Stimulated activated CD4-positive, alpha-beta T cell treated with anti-CD3 and anti-CD28 coated beads, TNF-alpha, amount 100 ng/mL, for 1 hour (primary cell): ENCODE measurements at places on chromosomes 2 and 18.

- DNase-seq = no peak
Measured at GRCh38 chr2:41720331-41721251, 327.2 kb upstream of the PKDCC start.

DNA sequence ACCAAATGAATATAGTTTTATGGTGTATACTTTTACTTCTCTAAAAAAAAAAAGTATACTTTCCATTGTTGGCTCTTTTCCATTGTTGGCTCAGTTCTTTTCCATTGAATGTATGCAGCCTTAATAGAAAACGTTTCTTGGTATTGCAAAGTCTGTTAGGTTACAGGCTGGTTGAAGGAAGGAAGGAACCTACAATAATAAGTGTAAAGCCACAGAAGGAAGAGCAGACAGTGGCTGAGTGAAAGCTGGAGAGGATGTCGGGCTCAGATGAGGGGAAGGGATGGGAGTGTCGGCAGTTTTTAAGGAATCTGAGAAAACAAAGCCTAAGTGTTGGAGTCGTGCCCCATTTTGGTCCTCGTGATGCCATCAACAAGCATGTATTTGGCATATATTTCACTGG, 6.8 kb downstream of the COPS8 start:
- no peak for DNase-seq

DNA sequence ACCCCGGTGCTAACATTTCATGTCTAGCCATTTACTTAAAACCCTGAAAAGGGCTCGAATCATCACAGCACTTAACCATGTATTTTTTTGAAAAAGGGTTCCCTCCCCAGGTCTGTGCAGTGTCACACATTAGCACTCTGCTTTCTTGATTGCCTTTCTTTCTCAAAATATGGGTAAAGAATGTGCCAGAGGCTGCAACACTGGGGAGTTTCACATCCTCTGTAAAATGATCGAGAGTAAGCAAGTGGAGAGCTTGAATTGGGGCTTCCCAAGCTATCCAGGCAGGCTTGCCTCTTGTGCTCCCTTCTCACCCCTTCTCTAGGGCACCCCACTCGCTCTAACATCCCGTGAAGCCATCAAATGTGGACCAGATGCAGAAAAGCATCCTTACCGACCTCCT, 177.0 kb upstream of the CCDC68 start:
- DNase-seq = no peak

- no peak for DNase-seq
Measured at GRCh38 chr18:9735238-9735637, 27.1 kb downstream of the RAB31 start.

DNA sequence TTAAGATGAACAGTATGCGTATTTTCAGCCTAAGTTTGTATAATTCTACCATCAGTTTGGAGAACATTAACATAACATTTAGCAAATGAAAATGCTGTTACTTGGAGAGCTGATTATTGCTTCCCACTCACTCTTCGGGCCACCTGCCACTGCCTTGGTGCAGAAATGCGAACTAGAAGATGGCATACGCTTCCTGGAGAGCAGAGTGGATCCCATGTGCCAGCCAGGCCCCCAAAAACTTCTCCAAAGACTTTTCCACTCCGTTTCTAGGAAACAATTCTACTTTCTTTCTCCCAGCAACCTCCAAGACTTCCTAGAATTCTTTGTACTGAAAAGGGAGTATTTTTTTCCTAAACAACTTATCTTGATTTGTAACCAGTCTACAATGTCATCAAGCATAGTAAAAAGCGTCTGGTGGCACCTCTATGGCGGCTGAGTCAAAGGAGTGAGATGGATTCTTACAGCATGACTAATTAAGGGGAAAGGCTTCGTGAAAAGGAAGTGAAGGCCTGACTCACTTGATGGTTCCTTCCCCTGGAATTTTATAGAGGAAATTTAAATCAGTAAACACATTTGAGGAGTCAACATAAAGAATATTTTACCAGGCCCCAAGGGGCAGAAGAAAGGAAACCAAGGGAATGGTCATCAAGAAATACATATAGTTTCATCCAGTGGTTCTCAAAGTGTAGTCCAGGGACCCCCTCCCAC, 36.6 kb downstream of the FEZ2 start:
- DNase-seq = no peak

- no peak for DNase-seq
Measured at GRCh38 chr2:39837856-39838453, 58.9 kb upstream of the THUMPD2 start.

GRCh38 chr2:32697156-32697555, 69.3 kb downstream of the TTC27 start:
- no peak for DNase-seq

DNA sequence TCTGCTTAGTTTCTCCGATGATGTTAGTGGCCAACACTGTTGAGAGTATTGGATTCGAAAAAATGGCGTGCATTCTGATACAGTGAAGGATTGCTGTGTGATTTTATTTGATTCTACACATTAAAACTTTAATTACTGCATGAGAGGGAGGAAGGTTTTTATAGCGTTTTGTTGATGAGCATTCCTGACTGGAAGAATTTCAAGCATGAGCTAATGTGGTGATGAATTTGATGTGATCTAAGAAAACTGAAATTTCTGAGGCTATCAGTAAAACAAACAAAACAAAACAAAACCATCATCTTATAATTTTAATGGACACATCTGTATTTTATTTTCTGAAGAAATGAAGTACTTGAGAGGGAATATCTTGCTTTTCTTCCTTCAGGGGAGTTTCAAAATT, 59.6 kb downstream of the ITGB6 start:
- no peak for DNase-seq

- DNase-seq = no peak
Measured at GRCh38 chr2:127182626-127183458, 37.3 kb downstream of the CYP27C1 start.

- DNase-seq = no peak
Measured at GRCh38 chr18:31695989-31696388, 11.6 kb upstream of the B4GALT6 start.

GRCh38 chr2:60499651-60500265, 53.7 kb downstream of the BCL11A start:
- DNase-seq = no peak

- DNase-seq = no peak
Measured at GRCh38 chr2:236887531-236887930, 198.2 kb upstream of the COPS8 start.

GRCh38 chr2:69741229-69741574, 732 bp upstream of the ANXA4 start:
- no peak for DNase-seq

GRCh38 chr2:43059183-43059897, 167.1 kb downstream of the ZFP36L2 start:
- peak; percentile 17 for DNase-seq

- DNase-seq = no peak
Measured at GRCh38 chr2:209564816-209565215, 141.0 kb downstream of the MAP2 start.

DNA sequence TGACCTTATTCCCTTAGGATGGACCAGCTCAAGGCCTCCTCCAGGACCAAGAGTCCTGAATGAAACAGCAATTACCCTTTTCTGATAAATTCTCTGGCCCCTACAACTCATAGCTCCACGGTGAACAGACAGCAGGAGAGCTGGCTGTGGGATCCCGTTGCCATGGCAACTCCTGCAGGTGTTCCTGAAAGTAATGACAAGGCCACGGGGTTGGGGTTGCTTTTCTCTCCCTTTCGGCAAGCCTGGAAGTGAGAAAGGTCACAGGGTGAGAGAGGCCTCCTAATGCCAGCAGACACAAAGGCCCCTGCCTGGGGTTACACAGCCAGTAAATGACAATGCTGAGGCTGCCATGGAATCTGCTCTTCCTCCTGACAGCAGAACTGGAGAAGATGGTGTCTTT, 403.0 kb downstream of the NBAS start:
- DNase-seq = no peak

DNA sequence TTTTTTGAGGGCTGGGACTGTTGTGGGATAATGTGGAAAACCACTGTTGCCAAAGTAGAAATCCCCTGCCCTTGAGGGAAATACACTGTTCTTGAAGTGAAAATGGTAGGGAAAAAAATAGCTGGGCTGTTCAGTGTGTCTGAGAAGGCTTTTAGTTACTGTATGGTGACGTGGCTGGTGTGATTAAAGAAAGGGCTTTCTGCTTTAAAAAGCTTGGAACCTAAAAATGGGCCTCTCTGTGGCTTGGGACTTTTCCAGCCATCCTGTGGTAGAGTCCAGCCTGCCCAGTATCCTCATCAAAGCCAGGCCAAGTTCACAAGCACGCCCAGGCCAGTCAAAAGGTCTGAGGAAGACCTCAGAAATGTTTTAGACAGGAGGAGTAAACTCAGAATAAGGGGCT, 6.8 kb downstream of the MGAT5 start:
- no peak for DNase-seq

DNA sequence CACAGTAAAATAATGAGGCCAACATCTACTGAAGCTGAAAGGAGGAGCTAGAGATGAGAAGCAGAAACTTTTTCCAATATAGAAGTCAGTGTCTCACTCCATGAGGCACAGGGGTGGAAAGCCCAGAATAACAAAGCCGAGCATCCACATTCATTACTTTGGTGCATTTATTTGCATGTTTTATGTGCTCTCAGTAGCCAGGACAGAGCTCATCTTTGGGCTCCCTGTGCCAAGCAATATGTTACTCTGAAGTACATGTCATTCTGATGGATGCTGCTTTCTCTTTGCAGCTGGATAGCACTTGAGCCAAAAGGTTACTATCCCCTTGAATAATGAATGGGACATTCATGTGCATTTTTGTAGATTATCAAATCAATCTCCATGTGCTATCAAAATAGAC, 338.6 kb upstream of the SOX11 start:
- DNase-seq = no peak

- no peak for DNase-seq
Measured at GRCh38 chr2:102424754-102425153, 1.8 kb downstream of the IL18RAP start.

- DNase-seq = no peak
Measured at GRCh38 chr18:70453058-70453775, 164.4 kb downstream of the SOCS6 start.

GRCh38 chr2:67259556-67260342, 137.4 kb upstream of the ETAA1 start:
- no peak for DNase-seq

DNA sequence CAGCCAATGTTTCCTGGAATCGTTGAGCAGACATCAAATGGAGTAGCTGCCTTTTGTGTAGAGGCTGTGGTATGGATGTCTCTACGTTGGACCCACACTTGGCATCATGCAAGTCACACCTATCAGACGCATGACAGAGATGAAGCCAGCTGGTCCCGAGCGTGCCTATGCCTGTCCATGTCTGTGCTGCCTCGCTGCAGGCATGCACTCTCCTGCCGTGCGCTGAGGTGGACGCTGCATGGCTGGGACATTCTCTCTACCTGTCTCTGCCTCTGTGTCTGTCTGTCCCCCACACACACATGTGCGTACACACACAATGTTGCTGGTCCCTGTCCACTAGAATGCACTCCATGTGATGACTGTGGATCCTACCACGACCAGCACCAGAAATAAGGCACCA, 514.2 kb upstream of the MYT1L start:
- no peak for DNase-seq

GRCh38 chr2:85181844-85182456, 48.8 kb downstream of the TCF7L1 start:
- DNase-seq = no peak

DNA sequence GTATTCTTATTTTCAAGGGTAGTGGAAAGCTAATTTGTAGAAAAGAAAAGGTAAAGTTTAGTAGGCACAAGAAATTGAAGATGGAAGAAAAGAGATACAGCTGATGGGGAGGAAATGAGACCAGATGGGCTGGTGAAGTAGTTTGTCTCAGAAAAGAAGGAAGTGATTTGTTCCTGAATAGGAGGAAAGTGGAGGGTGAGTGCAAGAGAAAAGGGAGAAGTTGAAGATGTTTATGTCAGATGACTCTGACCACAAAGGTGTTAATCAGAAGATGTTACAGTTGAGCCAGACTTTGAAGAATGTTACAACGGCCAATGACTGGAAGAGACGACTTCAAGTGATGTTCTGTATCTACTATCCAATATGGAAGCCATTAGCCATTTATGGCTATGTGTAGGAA, 21.2 kb downstream of the ZSCAN30 start:
- DNase-seq = no peak

DNA sequence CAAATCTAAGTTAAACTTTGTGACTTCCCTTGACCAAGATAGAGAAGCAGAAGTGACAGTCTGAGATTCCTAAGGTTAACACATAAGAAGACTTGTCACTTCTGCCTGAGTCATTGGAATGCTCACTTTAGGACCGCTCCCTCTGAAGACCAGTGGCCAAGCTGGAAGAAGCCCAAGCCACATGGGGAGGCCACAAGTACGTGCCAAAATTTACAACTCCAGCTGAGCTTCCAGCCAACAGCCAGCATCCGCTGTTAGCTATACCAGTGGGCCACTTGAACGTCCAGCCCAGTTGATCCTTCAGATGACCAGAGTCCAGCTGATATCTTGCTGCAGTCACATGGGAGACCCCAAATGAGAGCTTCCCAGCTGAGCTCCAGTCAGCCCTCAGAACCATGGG, 18.1 kb upstream of the ANTXR1 start:
- DNase-seq = no peak

DNA sequence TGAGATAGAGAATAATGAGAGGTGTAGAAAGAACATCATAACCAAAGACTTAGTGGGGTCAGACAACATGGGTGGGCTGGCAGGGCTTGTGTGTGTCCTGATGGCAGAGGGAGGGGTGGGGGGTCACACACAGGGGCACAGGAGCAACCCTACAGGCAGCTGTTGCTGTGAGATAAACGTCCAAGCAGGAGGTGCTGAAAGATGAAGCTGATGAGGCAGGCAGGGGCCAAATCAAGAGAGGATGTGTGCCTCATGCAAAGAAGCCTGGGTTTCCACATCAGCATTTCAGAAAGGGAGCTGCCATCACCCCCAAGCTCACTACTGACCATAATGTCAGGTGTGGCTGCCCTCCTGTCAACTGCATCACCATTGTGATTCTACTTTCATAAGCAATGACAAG, 16.0 kb upstream of the SKA1 start:
- DNase-seq = no peak

DNA sequence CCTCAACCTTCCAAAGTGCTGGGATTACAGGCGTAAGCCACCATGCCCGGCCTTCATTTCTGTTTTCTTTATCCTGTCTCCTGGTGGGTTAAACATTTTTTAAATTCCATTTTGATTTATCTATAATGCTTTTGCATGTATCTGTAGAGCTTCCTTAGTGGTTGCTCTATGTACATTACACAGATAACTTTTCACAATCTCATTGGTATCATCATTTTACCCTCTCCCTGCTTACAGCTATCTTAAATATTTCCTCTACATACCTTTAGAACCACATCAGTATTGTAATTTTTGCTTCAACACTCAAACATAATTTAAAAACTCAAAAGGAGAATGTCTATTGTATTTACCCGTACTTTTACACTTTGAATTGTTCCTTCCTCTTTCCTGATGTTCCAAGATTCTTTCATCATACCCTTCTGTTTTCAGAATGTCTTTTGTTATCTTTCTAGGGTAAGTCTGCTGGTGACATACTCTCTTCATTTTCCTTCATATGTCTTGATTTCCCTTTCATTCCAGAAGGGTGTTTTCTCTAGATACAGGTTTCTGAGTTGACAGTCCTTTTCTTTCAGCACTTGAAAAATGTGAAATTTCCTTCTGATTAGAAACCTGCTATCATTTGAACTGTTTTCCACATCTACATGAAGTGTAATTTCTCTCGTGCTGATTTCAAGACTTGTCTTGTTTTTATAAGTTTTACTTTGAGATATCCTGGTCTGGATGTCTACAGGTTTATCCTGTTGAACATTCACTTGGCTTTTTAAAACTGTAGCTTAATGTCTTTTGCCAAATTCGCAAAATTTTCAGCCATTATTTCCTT, 21.9 kb downstream of the PPP3R1 start:
- no peak for DNase-seq
